ENCODE measurements at places on chromosomes 2 and 18.

DNA sequence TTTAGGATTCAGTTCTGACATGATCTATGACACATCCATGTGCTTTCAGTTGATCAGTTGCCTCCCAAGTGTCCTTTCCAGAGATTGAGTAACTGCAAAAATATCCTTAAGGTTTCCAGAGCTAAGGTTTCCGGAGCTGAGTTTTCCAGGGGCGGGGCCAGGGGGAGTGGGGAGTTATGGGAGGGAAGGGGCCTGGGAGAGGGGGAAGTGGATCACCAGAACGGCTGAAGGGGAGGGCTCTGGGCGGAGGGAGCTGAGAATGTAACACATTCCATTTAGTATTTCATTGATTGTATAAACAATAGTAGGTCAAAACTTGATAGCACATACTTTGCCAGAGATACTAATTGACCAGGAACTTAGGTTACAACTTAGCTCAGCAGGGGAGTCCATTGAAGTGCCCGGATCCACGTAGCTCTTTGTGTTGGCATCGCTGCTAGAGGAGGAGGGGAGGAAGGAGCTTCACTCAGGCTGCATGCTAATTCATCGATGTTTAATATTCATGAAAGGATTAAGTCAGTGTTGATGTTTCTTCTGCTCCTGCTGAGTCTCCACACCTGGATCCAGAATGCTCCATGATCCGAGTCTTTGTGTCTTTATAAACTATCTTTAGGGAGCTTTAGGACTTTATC lies 289.8 kb downstream of the ALPK2 start:
- DNase-seq = peak; percentile 63

DNA sequence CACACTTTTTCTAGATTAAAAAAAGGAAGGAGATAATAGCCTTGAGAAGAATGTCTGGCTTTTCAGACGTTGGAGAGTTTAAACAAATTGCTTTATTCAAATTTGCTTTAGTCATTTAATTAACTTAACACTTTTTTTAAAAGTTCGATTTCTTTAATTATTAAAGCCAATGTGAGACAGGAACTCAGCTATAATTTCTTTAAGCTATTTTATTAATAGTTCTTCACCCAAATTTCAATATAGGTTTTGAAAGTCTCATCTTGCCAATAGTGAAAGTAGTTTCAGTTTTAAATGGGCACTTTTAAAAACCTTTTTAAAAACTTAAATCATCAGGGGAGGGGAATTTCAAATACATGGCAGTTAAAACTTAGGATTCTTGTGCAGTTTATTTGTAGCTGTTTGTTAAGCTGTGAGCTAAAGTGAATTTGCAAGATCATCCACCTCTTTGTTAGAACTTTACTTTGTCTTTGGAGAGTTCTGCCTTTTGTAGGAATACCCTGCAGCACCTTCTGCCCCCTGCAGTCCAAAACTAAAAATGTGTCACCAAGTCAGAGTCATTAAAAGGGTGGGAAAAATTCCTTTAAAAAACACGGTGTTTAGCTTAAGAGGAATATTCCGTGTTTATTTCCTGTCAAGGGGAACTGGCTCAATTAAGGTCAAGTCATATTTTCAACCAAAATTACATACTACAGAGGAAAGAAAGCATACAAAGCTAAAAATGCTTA lies 4.6 kb downstream of the TGIF1 start:
- DNase-seq = peak; percentile 73

DNA sequence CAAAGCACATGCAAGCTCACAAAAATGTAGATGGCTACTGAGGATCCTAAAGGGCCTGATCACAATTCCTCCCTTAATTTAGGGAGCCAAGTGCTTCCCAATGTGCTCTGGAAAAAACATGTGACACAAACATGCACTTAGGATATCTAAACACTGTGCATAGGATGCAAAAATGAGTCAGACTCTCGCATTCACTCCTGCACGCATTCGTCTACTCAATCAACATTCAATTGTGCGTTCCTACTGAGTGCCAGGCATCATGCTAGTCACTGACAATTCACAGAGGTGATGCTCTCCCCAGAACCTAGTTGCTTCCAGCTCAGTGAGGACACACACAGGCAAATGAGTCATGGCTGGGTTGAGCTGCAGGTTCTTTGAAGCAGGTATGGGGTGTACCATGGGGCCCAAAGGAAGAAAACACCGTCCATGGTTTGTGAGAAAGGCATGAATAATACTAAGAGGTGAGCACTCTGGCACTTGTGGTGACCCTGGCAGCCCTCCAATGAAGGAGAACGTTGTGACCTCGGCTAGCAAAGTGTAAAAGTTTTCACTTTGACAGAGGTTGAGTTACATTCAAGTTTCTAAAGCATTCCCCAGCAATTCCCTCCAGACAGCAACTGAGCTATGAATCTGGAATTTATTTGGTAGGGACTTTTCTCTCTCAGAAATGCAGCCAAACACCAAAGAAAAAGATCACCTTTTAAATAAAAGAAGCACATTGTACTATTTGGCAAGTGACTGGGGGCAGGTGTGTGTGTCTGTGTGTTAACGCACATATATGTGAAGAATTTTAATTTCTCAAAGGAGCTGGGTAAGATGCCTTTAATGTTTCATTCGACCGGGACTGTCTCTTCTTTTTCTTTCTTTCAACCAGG lies 173.3 kb downstream of the ALPK2 start:
- DNase-seq = no peak

DNA sequence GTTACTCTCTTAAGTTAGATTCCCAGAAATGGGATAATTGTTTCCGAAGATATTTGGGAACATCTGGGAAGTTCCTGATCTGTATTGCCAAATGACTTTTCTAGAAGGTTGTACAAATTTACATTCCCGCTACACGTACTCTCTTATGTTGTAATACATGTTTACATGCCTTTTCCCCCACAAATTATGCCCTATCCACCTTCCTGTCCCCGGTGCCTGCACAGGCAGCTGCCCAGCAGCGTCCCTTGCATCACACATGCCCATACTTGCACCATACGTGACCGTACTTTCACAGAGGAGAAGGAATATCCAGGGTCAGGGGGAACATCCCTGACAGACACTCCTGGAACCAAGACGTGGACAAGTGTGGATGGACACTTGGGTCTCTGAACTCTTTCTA lies 24.2 kb upstream of the KLF11 start:
- peak; percentile 24 for DNase-seq

DNA sequence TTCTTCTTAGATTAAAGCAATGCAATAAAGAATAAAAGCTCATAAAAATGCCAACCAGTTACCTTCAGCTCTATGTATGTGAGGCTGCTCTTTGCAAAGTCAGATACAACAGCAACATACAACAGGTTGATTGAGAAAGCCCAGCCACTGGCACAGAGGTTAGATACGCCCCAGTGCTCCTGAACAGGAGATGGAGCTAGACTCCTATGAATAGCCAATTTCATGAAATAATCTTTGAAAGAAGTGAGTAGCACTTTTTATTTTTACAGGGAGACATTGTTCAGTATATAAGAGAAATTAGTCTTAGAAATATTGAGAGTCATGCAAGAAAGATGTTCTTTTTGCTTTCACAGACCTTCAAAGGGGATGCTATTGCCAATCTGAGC lies 362.4 kb upstream of the MEX3C start:
- no peak for DNase-seq

DNA sequence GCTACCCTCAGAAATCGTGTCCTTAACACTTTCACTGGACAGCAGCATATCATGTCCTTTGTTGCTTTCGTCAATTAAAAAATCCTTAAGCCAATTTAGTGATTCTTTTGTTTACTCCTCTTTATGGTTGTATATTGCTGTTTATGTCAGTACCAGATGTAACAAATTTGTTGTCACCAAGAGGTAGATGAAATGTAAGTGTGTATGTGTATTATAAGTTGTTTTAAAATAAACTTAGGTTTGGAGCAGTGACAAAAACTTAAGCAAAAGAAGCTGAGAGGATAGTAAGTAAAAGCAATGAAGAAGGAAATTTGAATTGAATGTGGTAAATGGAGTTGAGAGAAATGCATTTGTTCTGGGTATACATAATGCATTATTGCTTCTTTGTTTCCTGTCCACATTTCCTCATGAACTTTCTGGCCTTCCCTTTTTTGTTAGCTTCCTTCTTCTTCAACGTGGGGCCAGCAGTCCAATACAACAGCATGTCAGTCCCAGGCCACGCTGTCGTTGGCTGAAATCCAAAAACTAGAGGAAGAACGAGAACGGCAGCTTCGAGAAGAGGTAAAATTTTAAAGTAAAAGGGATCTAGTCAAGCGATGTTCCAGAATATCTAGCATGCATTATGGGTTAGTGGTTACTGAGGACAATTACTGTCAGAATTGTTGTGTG lies 30.5 kb upstream of the SNORC start:
- no peak for DNase-seq

GRCh38 chr2:106582148-106583143 lies 95.3 kb downstream of the CD8B2 start:
- peak; percentile 82 for DNase-seq
